CD4-positive, alpha-beta memory T cell (primary cell): ENCODE measurements at places on chromosomes 4 and X. TPM values are rescaled to one million over a fixed set of nuclear protein-coding genes. Genes with fewer than 3 reads are reported as not detected.

GRCh38 chr4:140213749-140214148, 59.8 kb upstream of the MAML3 start:
- no peaks in the 10 kb centered on the region for H3K27me3 ChIP-seq
- H3K36me3 ChIP-seq = no peaks in the 10 kb centered on the region
- H3K4me1 ChIP-seq = no peaks in the 10 kb centered on the region
- no peak for DNase-seq
- no peak overlapping the region for H3K27ac ChIP-seq
- H3K4me3 ChIP-seq = no peak overlapping the region

- no peak for DNase-seq
- H3K4me1 ChIP-seq = no peaks in the 10 kb centered on the region
- no peak overlapping the region for H3K27ac ChIP-seq
- no peaks in the 10 kb centered on the region for H3K36me3 ChIP-seq
Measured at GRCh38 chr4:76459291-76459723, 24.3 kb downstream of the SHROOM3 start.

- no peak overlapping the region for H3K27ac ChIP-seq
- H3K36me3 ChIP-seq = no peaks in the 10 kb centered on the region
- no peaks in the 10 kb centered on the region for H3K4me1 ChIP-seq
Measured at GRCh38 chr4:4666693-4667621, 125.1 kb upstream of the STX18 start.

The GLRA2 gene
- polyA plus RNA-seq = not detected

The CRMP1 gene
- not detected for polyA plus RNA-seq

The AKAP4 gene
- polyA plus RNA-seq = not detected
